ENCODE measurements at places on chromosomes 2 and 18. TPM values are rescaled to one million over a fixed set of nuclear protein-coding genes. Genes with fewer than 3 reads are reported as not detected.

GRCh38 chr2:226981791-226982326 lies 146.0 kb downstream of the RHBDD1 start:
- DNase-seq, result no peak

Gene DSEL
- 107 TPM for total RNA-seq

- DNase-seq, result no peak
Measured at GRCh38 chr18:23810396-23810795, 121.1 kb downstream of the LAMA3 start.

Gene CNTNAP5
- not detected for total RNA-seq

DNA sequence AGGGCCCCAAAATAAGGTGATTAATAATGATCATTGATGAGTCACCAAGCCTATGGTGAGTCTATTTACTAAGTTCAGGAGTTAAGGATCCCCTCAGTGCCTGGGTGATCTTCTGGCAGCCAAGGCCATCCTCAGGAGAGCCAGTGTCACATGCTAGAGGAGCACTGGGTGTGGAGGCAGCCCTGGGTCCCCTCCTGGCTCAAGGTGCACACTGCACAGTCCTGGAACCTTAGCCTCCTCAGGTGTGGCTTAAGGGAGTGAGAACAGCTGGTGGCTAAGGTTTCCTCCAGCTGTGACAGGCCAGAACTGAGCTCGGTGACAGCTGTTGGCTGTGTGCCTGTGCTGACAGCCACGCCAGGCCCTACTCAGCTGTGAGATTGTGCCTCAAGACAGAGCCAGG lies 52.1 kb upstream of the ACAA2 start:
- DNase-seq, result peak; percentile 45

Gene TMEM178A
- 2.0 TPM for total RNA-seq

GRCh38 chr2:32701806-32702205 lies 74.0 kb downstream of the TTC27 start:
- DNase-seq, result no peak

DNA sequence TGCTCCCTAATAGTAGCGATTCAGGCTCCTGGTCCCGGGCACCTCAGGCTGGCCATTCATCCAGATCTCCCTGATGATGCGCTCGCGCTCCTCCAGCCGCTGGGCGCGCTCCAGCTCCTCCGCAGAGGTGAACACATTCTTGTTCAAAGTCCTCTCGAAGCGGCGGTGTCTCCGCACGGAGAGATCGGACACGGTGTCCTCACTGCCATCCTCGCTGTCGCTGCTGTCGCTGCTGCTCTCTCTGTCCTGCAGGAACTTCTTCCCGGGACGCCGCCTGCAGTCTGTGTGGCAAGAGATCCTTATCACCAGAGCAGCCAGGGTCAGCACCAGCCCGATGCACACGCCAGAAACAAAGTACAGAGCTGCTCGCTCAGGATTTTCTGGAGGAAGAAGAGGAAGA lies 67.5 kb downstream of the EVA1A start:
- DNase-seq, result no peak

Gene IL1F10
- total RNA-seq, result not detected

- peak; percentile 92 for DNase-seq
Measured at GRCh38 chr2:102773149-102773705, 11.4 kb downstream of the TMEM182 start.

DNA sequence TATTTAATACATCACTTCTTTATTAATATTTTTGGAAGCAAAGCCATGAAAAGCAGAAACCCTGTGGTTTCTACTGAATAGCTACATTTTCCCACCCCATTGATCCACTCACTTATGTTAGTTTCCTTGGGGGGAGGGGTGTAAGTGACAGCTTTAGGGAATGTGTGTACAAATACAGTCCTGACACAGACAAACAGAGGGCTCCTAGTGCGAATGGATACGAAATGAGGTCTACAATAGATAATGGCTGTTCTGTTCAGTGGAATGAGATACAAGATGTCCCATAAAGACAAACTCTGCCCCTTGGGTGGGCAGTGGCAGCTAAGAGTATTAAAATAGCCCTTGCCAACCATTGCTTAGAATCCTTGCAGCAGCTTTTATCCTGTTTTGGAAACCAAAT lies 312.9 kb downstream of the NCKAP5 start:
- no peak for DNase-seq

DNA sequence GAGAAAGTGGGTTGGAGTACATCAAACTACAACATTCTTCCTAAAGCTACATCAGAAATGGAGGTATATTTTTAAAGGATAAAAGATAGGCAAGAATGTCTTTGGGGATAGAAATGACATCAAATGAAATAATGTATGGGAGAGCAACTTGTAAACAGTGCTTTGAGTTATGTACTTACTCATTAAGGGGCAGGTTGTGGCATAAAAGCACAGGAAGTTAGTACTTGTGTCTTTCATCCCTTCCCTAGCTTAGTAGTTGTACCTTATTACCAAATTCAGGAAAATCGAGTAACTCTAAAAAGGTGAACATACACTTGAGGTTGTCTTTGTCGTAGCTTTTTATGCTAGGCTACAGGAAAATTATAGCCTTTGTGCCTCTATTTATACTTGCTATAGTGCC lies 28.9 kb downstream of the PPP1CB start:
- DNase-seq, result no peak

GRCh38 chr2:143522699-143523098 lies 393.5 kb downstream of the ARHGAP15 start:
- DNase-seq, result no peak
